ENCODE measurements at places on chromosomes 3 and 15. TPM values are rescaled to one million over a fixed set of nuclear protein-coding genes. Genes with fewer than 3 reads are reported as not detected.

The FBXO40 gene
- 0.23 TPM for total RNA-seq

The CCR3 gene
- total RNA-seq, result not detected

The RARB gene
- 14.0 TPM for total RNA-seq

GRCh38 chr15:84598993-84599392 lies 1.8 kb upstream of the ZSCAN2 start:
- DNase-seq, result no peak

GRCh38 chr3:112012205-112012992 lies 13.7 kb downstream of the TAGLN3 start:
- no peak for DNase-seq

DNA sequence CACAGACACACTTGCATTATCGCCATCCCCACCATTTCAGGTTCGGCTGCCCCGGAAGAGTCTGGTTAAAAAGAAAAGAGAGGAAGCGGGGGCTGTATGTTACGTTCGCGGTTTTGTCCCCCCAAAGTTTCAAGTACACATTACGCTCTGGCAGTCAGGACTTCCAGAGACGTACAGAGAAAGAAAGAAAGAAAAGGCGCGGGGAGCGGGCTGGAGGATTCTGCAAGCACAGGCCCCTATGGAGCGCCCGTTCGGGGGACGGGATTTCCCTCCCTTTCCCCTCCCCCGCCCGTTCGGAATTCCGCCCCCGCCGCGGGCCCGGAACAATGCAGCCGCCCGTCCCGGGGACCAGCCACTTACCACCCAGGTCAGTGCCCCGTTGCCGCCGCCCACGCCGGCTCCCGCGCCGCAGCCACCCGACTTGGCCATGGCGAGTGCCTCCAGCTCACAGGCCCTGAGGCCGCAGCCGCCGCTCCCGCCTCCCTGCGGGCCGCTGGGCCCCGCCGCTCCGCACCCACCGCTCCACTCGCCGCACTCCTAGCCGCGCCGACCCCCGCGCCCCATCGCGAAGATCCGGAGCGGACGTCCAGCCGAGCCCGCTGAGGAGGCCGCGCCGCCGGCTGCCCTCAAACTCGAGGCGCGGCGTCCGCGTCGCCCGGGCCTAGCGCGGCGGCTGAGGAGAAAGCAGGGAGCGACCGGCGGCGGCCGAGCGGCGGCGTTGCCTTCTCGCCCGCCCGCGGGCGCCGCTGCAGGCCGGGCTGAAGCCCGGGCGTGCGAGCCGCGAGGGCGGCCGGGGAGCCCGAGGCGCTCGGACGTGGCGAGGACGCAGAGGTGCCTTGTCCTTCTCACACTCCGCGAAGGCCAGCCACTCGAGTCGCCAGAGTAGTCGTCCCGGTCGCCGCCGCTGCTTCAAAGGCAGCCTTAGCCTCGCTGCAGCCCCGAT lies 567 bp downstream of the TOP2B start:
- DNase-seq, result peak; percentile 78

- no peak for DNase-seq
Measured at GRCh38 chr3:22582266-22582665, 620.9 kb upstream of the UBE2E2 start.

All from ureter (tissue), 1 donor.